Urinary bladder (tissue), 4 donors: ENCODE measurements at places on chromosomes 2 and 18. TPM values are rescaled to one million over a fixed set of nuclear protein-coding genes. Genes with fewer than 3 reads are reported as not detected.

DNA sequence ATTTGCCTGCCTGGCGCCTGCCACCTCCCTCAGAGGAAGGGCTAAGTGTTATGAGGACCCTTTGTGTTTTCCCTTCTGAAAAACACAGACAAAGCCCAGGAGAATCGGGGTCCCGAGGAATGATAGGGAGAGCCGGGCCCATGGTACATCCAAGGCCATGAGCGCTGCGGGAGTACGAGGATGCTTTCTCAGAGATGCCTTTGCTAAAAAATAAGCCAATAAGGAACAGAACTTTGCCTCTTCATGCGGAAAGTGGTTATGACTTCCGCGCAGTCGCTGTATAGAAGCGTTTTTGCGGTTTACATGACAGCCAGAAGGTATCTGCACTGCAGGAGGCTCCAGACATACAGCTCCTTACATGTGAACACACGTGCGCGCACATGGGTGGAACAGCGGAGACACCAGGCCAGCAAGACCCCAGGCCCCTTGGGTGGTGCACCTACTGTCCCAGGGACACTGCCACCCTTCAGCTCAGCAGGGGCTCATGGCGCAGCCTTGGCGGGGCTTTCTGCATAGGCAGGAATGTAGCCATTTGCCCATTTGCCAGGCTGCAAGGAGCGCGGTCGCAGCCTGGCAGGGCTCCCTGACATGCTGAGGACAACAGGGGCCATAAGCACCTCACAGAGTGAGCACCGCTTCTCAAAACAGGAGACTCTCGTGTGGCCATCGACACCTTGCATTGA is 252.4 kb upstream of the SALL3 start:
- DNase-seq, result no peak

GRCh38 chr2:139872032-139872431 is 1091.8 kb upstream of the NXPH2 start:
- no peak for DNase-seq

DNA sequence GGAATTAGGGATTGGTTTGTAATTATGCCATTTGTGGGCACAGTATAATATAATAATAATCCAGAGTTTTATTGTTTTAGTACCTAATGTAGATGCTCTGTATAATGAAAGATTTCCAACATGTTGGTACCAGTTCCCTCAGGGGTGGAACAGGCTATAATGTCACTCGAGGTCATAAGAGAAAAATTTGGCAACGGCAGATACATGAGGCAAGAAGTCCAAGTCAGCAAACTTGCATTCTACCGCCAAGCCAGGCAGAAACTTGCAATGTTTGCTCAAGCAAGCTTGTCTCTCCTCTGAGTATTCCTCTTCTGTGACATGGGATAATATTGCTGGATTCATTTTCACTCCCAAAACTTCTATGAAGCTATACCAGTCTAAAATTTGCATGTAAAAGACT is 520.0 kb upstream of the SALL3 start:
- peak; percentile 33 for DNase-seq

- DNase-seq, result no peak
Observed at GRCh38 chr2:232997749-232998665, 15.0 kb downstream of the NGEF start.

CHRNG gene
- 3.5 TPM for total RNA-seq

DNA sequence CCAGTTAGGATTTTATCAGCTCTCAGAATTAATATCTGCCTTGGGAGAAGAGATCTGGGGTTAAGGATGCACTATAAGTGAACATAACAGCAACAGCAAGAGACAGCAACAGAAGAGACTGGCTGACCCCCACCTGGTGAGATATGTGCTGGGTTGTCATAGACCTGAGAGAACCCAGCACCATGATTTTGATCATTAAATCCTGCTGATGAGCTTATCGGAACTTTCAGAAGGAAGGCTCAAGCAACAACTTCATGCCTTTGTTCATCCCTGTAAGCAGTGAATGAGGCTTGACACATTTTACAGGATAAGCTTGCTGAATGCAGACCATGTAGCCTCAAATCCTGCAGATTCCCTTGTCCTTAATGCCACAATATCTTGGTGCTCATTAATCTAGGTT is 100.0 kb downstream of the POLE4 start:
- no peak for DNase-seq

DNA sequence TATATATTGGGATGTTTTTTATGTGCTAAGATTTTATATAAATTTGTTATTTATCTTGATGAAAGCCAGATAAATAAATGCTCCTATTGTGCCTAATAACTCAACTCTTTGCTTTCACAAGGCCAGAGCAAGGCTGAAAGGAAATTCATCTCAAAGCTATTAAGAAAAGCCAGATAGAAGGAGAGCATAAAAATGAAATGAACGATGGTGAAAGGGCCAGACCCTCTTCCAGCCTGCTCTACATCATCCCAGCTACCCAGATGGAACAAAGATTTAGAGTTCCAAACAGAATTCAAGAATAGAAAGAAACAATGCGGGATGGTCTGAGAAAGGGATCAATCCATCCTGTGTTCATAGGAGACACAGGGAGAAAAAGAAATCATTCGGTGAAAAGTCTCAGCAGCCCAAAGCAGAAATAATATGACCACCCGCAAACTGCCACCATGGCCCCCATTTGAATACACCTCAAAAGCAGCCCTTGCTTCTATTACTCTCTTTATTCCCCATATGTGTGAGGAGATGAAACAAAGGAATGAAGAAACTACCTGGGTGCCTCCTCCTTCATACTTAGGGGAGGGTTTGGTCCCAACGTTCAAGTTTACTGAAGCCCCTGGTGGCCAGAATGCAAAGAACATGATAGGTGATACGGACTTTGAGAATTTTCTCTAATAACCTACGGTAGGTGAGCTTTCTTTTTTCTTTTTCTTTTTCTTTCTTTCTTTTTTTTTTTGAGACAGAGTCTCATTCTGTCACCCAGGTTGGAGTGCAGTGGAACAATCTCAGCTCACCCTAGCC is 110.1 kb upstream of the FBXO11 start:
- DNase-seq, result no peak

DNA sequence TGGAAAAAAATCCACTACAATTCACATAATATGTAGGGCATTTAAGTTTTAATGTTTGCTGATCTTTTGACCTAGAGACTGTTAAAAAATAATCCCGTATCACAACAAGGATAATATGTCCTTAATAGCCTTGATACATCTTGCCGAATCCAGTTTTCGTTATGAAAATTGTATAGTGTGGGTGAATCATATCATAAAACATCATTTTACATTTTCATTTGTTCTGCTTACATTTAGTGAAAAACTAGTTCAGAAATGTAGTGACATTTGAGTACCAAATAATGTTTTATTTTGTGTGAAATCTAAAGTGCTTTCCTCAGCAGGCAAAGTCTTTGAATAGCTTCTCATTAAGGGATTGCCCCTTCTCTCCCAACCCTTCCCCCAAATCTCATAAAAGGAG is 1.9 kb downstream of the AFTPH start:
- no peak for DNase-seq

TLX2 gene
- total RNA-seq, result 0.63 TPM

DNA sequence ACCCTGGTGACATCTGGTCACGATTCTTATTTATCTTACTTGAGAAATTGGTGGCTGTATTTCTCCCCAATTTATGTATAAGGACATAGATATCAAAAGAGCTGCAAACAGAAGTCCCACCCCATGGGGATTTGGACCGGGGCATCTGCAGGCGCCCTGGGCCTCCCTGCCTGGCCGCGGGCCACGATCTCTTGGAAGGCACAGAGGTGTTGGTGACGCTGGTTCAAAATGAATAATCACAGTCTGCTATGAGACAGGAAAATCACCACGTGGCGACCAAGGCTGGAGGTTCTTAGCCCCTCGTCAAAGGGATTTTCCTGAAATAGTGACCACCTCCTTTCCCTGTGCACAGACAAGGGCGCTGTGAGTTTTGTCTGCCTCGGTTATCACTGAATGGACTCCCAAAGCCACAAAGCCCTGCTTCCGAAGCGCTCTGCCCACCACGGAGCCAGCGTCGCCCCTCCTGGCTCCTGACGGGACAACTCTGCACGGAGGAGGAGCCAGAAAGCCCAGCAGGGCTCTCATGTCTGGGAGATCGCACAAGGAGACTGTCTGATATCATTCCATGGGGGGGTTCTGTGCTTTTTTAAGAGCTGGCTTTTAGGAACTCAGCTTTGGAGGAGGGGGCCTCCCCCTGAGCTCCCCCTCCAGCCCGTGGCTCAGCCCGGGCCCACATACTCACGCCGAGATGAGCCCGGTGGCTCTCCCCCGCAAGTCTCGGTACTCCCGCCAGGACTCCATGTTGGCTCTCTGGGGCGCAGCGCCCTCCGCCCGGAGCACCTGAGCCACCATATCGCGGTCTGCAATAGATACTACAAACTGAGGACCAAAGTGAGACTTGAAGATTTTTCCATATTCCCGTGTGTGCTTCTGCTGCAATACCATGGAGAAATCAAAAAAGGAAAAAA is 14.6 kb downstream of the CYP27C1 start:
- DNase-seq, result no peak

GRCh38 chr18:10843565-10843964 is 305.8 kb downstream of the PIEZO2 start:
- DNase-seq, result no peak

DNA sequence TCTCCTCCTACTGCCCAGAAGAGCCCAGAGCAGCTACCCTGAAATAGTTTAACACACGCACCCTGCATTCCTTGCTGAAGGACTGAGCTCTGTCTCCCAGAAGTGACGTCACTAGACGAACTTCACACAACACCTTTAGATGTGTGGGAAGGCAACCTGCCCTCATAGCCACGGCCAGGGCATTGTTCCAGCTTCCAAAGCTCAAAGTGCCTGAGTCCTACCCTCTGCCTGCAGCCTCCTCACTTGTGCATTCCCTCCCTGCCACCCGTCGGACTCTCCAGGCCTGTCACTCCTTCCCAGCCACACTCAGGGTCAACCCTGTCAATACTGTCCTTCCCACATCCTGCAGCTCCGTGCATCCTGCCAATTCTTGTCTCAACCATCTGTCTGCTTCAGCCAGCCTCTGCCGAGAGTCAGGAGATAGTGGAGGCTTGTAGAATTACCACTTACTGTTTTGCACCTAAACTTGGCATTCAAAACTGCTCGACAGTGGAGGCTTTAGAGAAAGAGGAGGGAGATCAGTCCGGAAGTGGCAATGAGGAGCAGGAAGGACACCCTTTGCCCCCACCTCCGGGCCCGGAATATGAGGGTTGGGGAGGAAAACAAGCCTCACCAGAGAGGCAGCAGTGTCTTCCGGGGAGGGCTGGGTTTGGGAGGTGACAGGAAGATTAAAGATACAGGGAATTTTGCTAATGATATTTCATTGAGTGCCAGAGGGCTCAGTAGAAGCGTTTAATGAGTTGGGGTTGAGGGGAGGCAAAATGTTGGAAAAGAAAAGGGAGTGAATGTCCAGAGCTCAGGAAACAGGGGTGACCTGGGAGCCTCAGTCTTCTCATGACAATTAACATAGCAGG is 72.3 kb upstream of the ATG16L1 start:
- no peak for DNase-seq

GRCh38 chr18:42024131-42024530 is 69.1 kb downstream of the PIK3C3 start:
- DNase-seq, result no peak

DNA sequence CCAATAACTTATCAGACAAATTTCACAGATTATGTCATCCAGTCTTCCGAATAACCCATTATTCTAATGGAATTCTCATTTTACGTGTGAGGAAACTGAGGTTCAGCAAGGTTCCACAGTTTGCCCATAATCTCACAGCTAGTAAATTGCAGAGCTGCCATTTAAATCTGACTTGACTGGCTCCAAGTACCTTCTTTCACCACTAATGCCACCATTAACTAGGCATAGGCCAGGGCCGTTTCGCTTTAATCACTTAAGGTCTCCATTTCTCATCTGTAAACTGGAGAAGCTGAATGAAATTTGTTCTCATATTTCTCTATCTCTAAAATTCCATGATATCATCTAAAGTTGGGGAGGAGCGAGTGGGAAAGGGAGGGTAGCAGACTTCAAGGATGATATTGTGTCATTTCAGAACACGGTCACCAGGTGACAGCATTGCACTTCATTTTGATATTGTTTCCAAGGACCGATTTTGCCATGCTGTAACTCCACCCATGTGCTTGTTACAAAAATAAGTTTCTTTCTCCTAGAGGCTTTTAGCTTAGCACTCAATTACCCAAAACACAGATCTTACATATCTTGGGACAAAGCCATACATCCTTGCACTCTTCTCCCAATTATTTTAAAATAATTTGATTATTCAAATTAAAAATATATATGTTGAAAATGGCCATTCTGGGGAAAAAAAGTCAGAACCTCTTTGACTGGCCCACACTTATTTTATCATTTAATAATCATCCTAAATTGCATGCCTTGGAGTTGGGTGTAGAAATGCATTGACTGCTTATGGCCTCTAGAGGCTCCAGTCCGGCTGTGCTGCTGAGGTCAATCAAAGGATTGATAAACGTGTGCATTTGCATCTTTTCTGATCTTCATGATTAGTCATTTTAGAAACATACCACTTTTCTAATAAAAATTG is 123.8 kb downstream of the AKAIN1 start:
- no peak for DNase-seq

RAB6C gene
- total RNA-seq, result 0.11 TPM

- DNase-seq, result no peak
Observed at GRCh38 chr18:75504469-75504868, 77.0 kb upstream of the SMIM21 start.

ITGB6 gene
- 25.2 TPM for total RNA-seq

GRCh38 chr2:154960802-154961583 is 262.5 kb downstream of the KCNJ3 start:
- DNase-seq, result no peak

GRCh38 chr18:23540867-23541266 is 37.6 kb downstream of the RMC1 start:
- no peak for DNase-seq

GRCh38 chr2:152813351-152813750 is 94.9 kb downstream of the ARL6IP6 start:
- no peak for DNase-seq

DNA sequence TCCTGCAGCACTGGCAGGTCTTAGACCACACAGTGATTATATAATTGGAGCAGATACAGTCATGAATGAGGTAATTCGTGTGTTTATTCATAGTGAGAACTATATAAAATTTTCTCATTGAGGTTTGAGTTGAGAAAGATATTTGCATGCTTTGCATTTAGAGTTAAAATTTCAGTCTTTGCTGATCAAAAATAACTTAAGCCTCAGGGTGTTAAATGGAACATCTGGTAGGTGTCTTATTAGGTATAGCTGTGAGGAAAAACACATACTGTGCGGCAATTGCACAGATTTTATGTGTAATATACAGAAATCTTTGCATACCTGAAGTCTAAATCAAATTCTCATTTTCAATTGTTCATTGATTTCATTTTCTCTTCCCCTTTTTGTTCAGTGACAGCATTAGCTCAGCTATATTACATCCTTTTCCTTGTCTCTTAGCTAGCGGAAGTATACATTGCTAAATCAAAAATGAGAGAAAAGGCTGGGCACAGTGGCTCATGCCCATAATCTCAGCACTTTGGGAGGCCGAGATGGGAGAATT is 21.2 kb downstream of the GORASP2 start:
- no peak for DNase-seq

DNA sequence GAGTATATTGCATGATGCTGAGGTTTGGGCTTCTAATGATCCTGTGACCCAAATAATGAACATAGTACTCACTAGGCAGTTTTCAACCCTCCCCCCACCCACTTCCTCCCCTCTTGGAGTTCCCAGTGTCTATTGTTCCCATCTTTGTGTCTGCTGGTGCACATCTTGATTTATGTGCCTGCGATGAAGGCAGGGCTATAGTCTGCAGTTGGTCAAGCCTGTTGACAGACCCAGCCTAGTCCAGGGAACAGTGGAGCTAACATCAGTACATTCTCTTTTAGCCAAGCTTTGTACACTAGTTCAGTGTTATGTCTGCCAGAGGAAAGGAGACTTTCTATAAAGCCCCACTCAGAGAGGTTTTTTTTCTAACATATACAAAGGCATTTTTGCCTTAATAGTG is 287.6 kb downstream of the CPS1 start:
- no peak for DNase-seq

- DNase-seq, result no peak
Observed at GRCh38 chr18:27501671-27502070, 316.6 kb upstream of the CHST9 start.
